ENCODE measurements at places on chromosomes 5 and 9.

DNA sequence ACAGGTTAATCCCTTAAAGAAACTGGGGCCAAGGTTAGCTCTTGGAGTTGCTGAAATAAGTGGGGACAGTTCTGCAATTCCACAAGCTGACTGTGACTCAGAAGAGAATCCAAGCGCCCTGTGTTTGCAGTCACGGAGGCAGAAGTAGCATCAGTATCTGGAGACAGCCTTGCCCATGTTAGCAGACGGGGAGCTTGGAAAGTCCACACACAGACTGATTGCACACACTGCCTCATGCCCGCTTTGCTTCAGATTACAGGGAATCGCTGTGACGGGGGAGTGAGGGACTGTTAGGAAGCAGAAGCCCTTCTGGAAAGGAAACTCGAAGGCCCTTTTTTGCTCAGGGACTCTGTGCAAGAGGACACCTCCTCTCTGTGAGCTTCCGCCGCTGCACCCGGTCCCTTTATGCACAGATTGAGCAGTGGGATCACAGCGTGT, 30.9 kb upstream of the PPP1R26 start:
- DNase-seq: no peak

DNA sequence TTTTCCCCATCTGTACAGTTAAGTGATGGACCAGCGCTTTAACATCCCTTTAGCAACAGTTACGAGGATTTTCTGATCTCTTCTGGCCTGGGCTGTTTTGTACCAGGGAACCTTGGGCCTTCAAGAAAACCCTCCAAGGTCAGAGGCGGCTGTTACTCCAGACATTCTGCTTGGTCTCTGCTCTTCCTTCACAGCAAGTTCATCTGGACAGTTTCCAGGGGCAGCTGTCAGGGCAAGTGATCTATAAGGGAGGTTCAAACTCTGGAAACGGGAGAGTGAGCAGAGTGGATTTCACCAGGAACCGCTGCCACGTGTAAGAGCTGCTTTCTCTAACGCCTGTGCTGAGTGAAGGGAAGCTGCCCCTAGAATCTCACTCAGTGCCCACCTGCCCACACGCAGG, 36.7 kb downstream of the ZNF618 start:
- DNase-seq: no peak

GRCh38 chr5:172757394-172758010, 13.5 kb downstream of the DUSP1 start:
- DNase-seq: no peak

GRCh38 chr9:22211588-22212360, 202.7 kb upstream of the CDKN2B start:
- no peak for DNase-seq

- no peak for DNase-seq
Measured at GRCh38 chr5:91207248-91207647, 175.9 kb downstream of the ARRDC3 start.

DNA sequence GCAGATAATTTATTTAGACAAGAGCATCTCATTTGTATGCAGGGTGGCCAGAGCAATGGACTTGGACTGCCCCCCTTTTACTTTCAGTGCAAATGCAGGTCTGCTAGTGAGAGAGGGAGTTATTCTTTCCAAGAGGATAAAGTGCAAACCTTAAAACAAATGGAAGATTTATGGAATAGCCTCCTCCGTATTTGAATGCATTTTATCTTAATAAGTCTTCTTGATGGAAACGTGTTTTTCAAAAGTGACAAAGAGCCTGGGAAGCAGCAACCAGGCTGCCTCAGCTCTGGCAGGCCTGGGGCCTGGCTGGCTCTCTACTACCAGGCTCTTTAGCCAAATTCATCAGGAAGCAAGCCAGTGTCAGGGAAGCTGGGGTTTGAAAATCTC, 6.8 kb downstream of the NR2F1 start:
- DNase-seq: no peak

DNA sequence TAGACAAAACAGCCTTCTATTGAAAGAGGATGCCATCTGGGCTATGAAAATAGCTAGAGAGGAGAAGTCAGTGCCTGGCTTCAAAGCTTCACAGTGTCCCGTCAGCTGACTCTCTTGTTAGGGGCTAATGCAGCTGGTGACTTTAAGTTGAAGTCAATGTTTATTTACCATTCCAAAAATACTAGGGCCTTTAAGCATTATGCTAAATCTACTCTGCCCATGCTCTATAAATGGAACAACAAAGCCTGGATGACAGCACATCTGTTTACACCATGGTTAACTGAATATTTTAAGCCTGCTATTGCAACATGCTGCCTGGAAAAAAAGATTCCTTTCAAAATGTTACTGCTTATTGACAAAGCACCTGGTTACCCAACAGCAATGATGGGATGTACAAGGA, 309.1 kb downstream of the NTRK2 start:
- DNase-seq: no peak

- DNase-seq: no peak
Measured at GRCh38 chr5:119322948-119323537, 32.8 kb upstream of the TNFAIP8 start.

DNA sequence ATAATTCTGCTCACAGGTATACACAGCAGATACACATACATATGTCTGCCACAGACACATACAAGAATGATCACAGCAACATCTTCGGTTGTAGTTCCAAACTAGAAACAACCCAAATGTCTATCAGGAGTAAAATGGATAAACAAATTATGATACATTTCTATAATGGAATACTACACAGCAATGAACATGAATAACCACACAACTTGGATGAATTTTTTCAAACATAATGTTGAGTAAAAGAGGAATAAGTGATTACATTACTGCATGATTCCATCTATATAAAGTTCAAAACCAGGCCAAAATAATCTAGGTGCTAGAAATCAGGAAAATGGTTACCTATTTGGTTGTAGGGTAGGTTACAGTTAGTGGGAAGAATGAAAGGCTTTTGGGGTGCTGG, 4.6 kb upstream of the EGFLAM start:
- no peak for DNase-seq

GRCh38 chr5:159915904-159916840, at the start of gene ADRA1B:
ADRA1B (plus strand) TSS chr5:159916482; CDS start chr5:159916906, 424 bp downstream.
- DNase-seq: no peak

DNA sequence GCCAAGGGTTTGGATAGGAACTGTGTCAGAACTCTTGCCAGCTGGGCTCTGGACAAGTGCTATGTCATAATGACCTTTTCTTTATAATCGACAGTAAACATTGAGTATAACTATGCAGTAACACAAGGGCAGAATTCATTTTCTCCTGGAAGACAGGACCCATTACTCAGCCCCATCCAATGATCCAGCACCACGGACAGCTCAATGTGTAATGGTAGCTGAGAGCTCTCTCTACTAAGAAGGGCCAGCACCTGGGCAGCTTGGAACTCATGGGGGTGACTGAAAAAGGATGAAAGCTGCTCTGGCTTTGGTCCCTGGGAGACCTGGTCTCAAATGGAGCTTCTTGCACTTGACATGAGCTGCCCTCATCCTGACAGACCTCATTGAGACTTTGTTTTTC, 347.8 kb downstream of the TRIM32 start:
- no peak for DNase-seq

DNA sequence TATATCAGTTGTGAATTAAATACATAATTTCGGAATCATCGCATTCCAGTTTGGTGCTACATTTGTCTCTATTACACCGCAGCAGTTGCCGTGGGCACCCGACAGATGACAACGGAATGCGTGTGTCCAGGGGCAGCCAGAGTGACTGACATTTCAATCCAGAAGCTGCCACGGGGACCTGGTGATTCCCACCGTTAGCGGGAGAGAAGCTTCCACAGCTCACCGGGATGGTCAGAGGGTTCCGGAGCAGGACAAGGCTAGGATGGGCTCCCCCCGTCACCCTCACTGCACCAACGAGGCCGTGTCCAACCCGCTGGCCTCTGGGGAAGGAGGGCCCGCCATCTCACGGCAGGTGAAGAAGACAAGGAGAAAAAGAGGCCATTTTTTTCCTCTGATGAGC, 86.8 kb downstream of the GTF3C4 start:
- DNase-seq: no peak

GRCh38 chr9:28688172-28688571, 1114.9 kb upstream of the C9orf72 start:
- DNase-seq: no peak

DNA sequence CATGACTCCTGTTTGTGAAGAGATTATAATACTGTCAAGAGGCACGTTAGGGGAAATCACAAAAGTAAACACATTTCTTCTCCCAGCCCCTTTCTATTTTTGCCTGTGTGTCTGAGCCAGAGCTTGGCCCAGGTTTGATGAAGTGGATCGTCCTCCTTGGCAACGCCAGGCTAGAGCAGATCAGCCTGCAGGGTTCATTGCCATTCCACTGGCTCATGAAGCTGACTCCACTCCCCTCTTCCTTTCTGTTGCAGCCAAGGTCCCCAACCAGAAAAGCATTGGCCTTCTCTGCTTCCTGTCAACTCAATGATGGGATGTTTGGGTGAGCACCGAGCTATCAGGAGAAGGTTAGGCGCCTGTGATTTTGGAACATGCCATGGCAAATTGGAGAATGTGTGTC, 3.3 kb downstream of the ADRB2 start:
- DNase-seq: no peak

- DNase-seq: peak; percentile 96
Measured at GRCh38 chr9:137254624-137255447, at the start of gene NELFB. NELFB (plus strand) TSS chr9:137255327.

DNA sequence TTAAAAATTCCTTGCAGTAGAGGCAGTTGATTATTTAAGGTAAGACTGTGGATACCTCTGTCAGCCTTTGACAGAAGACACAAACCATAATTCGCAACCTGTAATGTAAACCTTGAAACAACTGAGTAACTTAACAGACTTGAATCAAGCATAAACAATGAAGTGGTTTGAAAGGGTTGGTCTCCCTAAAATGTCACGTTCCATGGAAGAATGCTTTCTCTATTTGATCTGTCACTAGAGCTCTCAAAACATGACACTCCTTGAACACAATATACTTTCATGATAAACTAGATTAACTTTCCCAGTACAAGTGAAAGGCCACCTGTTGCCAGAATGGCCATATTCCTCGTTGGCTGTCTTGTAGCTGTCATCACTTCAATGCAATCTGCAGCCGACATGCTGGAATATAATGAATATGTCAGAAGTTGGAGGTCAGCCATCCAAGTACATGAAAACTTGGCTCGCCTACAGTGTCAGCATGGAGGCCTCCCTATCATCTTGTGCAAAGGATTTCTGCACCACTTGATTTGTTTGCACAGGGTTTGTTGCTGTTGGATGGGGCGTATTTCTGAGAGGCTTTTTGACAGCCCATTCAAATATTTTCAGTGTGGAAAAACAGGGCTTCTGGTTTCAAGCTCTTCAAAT, 228.0 kb downstream of the TLE4 start:
- DNase-seq: no peak

DNA sequence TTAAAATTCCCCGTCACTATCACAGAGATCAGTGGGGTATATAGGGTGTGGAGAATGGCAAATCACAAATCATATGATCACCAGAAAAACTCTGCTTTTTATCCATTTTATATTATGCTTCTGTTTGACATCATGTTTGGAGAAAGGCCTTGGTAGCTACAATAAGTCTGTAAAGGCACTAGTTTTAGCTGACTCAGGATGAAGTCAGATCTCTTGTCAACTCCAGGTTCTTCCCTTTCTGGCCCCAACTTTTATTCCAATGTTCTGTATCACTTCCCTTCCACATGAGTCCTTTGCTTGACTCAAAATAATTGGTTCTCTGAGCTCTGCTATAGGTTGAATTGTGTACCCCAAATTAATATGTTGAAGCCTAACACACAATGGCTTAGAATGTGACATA, 484.9 kb downstream of the PTPRD start:
- no peak for DNase-seq

GRCh38 chr5:134642931-134643530, 5.6 kb upstream of the SEC24A start:
- DNase-seq: no peak

- no peak for DNase-seq
Measured at GRCh38 chr5:86115164-86115563, 502.6 kb upstream of the COX7C start.

DNA sequence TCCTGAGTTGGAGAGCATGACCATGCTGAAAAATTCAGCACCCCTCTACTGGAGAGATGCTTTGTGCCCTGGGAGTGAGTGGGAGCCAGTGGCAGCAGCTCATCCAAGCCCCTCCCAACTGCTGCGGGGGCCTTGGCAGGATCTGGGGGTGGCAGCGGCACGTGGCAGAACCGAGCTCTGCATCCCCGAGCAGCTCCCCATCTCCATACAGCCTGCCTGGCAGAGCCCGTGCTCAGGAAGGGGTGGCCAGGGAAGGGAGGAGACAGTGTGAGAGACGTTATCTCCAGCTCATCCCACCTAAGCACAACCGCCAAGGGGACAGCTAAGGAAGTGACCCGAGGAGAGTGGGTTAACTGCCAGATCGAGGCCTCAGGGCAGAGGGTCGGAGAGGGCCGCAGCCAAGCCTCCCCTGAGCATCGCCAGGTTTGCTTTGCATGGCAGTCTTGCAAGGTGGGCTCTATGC, 17.2 kb upstream of the DPM2 start:
- no peak for DNase-seq
